GM23248 (cell line): ENCODE measurements at places on chromosomes 7 and 10. TPM values are rescaled to one million over a fixed set of nuclear protein-coding genes. Genes with fewer than 3 reads are reported as not detected.

Gene JAKMIP3
- total RNA-seq = not detected in 2 replicates

Gene GALNT17
- not detected in 2 replicates for total RNA-seq

Gene OPN1SW
- total RNA-seq = not detected in 2 replicates

Gene SFTPA2
- not detected in 2 replicates for total RNA-seq

Gene SLC29A4
- 1.2 and 2.1 TPM in 2 replicates for total RNA-seq

Gene RAMP3
- total RNA-seq = not detected in 2 replicates

Gene IDI2
- total RNA-seq = not detected in 2 replicates

Gene SPAM1
- not detected in 2 replicates for total RNA-seq

GRCh38 chr10:7512487-7512886, 101.7 kb upstream of the SFMBT2 start:
- no peak for DNase-seq

DNA sequence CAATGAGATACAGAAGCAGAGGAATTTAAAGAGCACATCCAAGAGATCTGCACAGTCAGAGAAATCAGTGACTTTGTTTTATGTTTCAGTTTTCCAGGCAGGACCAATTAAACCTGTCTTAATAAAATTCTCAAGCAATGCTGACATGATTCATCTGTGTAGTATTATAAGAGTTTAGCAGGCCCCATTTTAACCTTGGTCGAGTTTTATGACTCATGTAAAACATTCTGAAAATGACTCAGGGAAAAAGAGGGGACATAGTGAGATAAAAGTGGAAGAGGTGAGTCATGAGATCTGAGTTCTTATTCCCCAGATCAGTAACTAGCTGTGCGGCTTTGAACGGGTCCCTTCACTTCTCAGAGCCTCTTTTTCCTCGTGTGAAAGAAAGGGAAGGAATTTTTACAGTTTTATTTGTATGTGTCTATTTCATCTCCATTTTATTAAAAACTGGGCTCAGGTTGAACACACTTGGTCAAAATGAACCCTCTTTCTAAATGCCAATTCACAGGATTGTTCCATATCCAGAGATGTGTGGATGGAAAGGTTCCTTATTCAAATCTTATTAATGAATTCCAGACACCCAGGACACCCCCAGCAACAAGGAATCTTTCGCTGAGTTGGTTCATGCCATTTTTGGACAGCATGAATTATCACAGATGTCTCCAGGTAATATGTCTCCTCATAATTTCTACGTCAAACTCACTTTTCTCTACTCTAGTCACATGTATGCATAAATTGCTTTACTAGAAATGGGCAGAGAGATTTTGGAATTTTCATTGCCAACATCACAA, 143.2 kb downstream of the JAZF1 start:
- peak; percentile 97 for DNase-seq

GRCh38 chr7:120181499-120181898, 91.5 kb upstream of the KCND2 start:
- no peak for DNase-seq

- no peak for DNase-seq
Measured at GRCh38 chr7:3239291-3239691, 61.8 kb upstream of the SDK1 start.

DNA sequence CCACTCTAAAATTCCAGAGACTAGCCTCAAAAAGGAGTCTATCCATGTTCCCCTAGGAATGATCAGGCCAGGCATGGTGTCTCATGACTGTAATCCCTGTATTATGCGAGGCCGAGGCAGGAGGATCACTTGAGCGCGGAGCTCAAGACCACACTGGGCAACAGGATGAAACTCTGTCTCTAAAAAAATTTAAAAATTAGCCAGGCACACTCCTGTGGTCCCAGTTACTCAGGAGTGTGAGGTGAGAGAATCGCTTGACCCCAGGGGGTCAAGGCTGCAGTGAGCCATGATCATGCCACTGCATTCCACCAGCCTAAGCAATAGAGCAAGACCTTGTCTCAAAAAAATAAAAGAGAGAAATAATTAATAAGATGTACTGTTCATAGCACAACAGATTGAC, 256.8 kb downstream of the KCND2 start:
- no peak for DNase-seq

GRCh38 chr7:74462707-74463100, 9.0 kb downstream of the GTF2IRD1 start:
- no peak for DNase-seq

- no peak for DNase-seq
Measured at GRCh38 chr10:91034042-91034441, 113.2 kb upstream of the ANKRD1 start.

GRCh38 chr7:47493976-47494911, 87.7 kb downstream of the TNS3 start:
- DNase-seq = peak; percentile 40

- peak; percentile 63 for DNase-seq
Measured at GRCh38 chr7:24869572-24869971, 110.4 kb downstream of the OSBPL3 start.

DNA sequence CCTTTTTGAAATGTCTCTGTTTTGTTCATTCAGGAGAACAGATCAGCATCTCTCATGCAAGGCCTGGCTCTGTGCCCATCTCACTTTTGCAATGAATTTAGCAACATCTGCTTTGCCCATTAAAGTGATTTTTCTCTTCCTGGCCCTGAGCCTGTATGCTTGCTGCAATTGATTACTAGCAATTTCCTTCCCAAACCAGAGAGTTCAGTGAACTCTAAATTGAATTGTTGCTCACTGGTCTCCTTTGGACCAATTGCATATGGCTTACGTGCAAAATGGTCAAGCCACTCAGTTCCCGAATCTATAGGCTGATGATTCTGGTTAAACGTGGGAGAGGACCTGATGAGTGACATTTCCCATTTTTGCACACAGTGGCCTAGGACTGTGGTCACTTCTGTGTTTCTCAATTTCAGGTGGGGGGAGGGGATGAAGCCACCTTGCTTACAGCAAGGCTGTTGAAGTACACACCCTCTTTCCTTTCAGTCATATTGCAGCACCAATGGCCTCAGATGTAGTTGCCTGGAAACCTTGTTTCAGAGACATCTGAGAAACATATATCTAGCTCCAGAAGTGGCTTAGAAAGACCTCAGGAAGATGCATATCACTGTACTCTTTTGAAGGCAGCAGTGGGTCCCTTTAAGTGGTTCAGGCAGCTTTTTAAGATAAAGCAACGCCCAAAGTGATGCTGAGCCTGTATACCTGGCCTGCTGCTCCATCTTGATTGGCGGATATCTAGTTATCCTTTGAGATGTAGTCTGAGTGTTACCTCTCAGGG, 201.4 kb downstream of the PTEN start:
- peak; percentile 67 for DNase-seq

DNA sequence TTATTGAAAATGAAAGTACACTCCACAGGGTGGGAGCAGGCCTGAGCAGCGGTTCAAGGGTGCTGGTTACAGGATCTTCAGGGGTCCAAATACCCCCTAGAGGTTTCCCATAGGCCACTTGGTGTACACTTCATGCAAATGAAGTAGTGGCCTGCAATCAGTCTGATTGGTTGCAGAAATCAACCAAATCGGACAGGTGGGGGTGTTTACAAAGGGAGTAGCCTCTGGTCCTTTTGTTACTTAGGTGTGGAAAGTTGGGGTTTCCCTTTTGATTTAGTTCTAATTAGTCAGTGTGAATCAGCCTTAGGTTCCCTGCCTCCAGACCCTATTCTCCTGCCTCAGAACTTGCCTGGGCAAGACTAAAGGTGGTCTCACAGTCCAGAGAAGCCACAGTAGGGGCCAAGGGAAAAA, 49.6 kb downstream of the SYPL1 start:
- no peak for DNase-seq

GRCh38 chr7:122791959-122792545, 89.3 kb upstream of the RNF148 start:
- DNase-seq = no peak

DNA sequence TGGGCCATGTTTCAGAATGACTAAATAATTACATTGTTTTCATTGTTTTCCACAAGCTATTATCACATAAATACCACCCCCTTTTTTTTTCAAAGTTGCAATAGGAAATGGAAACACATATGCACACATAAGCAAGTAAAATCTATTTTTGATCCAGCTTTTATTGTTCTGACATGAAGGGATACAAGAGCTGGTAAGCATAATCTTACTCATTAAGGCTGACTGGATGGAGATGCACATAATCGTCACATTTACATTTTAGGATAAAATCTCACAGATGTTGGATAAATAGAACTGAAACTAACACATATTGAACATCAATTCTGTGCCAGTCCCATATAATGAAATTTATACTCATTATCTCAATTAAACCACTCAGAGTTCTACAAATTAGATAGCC, 84.5 kb upstream of the CHRM2 start:
- DNase-seq = no peak

DNA sequence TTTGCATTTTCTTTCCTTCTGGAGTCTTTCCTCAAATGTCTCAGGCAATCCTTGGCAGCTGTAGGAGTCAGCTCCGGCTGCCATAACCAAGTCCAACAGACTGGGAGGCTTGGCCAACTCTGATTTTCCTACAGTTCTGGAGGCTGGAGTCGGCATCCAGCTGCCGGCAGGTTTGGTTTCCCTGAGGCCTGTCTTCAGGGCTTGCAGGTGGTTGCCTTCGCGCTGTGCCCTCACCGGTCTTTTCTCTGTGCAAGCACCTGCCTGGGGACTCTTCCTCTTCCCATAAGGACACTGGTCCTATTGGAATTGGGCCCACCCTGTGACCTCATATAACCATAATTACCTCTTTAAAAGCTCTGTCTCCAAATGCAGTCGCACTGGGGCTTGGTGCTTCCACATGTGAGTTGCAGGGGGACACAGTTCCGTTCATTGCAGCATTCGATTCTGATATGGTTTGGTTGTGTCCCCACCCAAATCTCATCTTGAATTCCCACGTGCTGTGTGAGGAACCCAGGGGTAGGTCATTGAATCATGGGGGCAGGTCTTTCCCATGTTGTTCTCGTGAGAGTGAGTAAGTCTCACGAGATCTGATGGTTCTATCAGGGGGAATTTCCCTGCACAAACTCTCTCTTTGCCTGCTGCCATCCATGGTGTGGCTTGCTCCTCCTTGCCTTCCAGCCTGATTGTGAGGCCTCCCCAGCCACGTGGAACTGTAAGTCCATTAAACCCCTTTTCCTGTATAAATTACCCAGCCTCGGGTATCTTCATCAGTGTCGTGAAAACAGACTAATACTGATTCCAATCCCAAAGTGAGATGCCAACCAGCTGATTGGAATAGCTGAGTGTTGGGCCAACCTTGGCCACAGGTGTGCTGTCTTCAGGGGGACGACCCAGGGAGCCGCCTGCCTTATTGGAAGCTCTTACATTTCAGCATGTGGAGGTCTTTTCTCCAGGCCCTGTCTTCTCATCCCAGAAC, 7.9 kb downstream of the GALNTL5 start:
- DNase-seq = no peak

DNA sequence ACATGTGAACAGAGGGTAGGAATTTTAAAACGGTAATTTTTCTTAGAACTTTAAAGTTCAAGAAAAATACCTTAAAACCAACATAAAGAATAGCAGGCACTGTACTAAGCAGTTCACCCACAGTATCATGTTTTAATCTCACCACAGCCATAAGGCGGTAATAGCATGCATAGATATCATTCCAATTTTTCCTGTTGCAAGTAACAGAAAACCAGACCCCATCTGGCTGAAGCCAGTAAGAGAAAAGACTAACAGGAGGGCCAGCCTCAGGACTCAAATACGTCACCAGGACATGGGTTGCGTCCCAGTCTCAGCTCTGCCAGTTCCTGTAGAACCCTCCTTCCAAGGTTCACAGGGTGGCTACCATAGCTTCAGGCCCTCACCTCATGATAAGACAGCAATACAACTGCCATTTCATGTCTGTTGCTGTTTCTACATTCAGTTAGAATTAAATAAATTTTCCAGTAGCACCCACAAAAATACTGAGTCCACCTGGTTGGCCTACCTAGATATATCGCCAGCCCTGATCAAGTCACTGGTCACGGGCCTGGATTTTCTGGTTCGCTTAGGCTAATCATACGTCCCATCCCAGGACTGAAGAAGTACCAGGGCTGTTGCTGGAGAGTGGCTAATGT, 2.0 kb upstream of the RNF32 start:
- DNase-seq = no peak

DNA sequence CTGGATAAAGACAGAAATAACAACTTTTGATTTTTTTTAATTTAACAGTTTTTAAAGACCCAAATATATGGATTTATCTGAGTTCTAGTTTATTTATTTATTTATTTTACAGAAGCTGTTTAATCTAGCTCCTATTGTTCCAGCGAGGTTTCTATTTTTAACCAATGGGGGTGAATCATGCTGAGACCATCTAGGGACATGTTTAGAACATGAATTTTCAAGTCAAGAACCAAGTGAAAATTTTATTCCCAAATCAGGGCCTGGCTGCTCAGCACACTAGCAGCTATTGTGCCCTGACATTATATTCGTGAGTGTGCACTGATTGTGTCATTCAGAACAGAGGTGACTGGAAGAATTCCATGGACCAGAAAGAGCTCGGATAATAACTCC, 24.6 kb upstream of the MPP7 start:
- DNase-seq = peak; percentile 55

GRCh38 chr7:73429215-73429614, 4.4 kb upstream of the FZD9 start:
- peak; percentile 33 for DNase-seq

GRCh38 chr7:99478464-99479440, 6.1 kb downstream of the ZNF789 start:
- DNase-seq = peak; percentile 45

GRCh38 chr7:51456431-51457060, 139.9 kb upstream of the COBL start:
- DNase-seq = no peak

DNA sequence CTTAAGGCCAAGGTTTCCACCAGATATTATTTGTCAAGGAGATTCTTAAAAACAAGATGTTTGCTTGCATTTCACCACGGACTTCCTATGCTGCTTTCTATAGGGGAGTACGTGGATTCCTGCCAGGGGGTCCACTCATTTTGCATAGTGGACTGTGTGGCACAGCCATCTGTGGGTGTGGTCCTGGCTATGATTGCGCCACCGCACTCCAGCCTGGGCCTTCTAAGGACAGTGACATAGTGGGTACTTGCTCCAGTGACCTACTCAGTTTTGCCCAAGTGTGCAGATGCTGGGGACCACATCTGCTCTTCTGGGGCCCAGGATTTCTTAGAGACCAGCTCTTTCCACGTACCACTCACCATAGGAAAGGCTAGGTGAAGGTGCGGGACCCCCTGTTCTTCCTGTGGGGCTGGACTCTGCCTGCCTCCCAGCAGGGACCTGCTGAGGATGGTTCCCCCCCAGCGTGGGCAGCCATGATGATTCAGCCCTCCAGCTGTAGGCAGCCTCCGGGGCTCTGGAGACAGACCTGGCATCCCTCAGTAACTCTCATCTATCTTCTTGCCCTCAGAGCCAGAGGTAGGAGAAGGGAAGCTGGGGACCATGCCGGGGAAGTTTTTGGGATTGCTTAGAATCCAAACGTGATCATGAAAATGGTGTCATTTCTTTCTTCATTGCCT, 42.9 kb downstream of the HK1 start:
- peak; percentile 26 for DNase-seq

DNA sequence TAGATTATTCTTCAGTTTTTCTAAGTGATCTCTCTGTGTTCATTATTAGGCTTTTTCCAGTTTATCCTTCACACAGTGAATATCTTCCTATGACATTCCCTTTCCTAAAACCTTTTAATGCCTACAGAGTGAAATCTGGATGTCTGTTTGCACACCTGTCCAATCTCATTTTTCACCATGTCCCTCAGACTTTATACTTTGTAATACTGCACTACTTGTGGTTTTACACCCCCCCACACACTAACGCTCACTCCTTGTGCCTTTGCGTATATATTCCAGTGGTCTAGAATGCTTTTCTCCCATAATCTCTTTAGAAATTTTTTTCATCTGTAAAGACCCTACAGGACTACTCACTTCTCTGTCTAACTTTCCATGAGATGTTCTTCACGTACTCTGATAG, 98.2 kb downstream of the EXOC6 start:
- DNase-seq = no peak

- no peak for DNase-seq
Measured at GRCh38 chr7:151423936-151424335, 14.1 kb upstream of the WDR86 start.
